ENCODE measurements at places on chromosomes 11 and 22. TPM values are rescaled to one million over a fixed set of nuclear protein-coding genes. Genes with fewer than 3 reads are reported as not detected.
A peak's percentile ranks its signal among the peaks of the same experiment; 100 is the strongest.

The GSTP1 gene
- 803 TPM for total RNA-seq

The PANX3 gene
- not detected for total RNA-seq

The OVCH2 gene
- not detected for total RNA-seq

The KCNJ11 gene
- total RNA-seq: 3.8 TPM

The USP2 gene
- total RNA-seq: 13.5 TPM

DNA sequence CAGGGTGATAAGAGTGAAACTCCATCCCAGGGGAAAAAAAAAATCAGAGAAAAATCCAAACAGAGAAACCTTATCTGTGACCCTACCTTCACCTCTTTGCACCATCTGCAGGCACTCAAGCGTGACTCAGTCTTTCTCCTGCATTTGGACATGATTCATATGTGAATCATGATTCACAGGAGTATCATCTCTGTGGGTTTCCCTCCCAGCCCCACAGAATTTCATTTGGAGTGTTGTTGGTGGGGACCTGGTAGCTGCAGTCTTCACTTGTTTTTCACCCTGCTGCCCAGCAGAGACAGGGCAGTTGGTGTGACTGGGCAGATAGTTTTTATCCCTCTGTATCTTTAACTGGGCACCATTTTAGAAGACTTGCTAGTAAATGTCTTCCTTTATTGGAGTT, 75.7 kb downstream of the DEPDC5 start:
- H3K4me3 ChIP-seq: no peak overlapping the region
- DNase-seq: no peak
- no peaks in the 10 kb centered on the region for H3K27me3 ChIP-seq

GRCh38 chr11:61507962-61508861, at the start of gene LRRC10B:
Gene LRRC10B, plus strand, starts transcription at chr11:61508749. Its CDS starts 250 bp downstream, at chr11:61508999.
- no peaks in the 10 kb centered on the region for H3K36me3 ChIP-seq
- H3K27ac ChIP-seq: peak within 1 kb of the TSS; percentile 76
- no peak for DNase-seq

GRCh38 chr11:134236834-134237556, 12.5 kb downstream of the VPS26B start:
- no peak for DNase-seq
- no peaks in the 10 kb centered on the region for H3K4me1 ChIP-seq
- peaks cover 4% of the 10 kb centered on the region for H3K36me3 ChIP-seq
- no peak overlapping the region for H3K27ac ChIP-seq
- no peaks in the 10 kb centered on the region for H3K27me3 ChIP-seq
- no peak overlapping the region for H3K4me3 ChIP-seq

GRCh38 chr11:6315811-6316425, 4.4 kb downstream of the CAVIN3 start:
- H3K27ac ChIP-seq: peak overlapping the region; percentile 96
- no peaks in the 10 kb centered on the region for H3K27me3 ChIP-seq
- peak; percentile 35 for DNase-seq
- H3K4me1 ChIP-seq: peaks cover 50% of the 10 kb centered on the region

DNA sequence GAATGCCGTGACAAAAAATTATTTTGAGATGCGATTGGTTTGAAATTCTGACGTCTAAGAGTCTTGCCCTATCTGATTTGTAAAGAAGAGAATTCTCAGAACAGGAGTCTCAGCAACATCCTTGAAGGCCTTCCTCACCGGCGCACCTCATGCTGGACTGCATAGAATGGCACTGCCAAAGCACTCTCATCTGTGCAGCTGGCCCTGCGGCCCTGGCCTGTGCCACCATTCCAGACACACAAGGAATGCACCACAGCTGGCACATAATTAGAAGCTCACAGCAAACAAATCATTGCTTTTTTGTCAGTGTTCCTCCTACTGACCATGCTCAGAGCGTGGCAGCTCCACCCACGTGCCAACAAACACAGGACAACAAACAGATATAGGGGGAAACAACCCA, 166.0 kb downstream of the KIRREL3 start:
- no peaks in the 10 kb centered on the region for H3K27me3 ChIP-seq
- DNase-seq: no peak
- H3K4me1 ChIP-seq: no peaks in the 10 kb centered on the region
- H3K4me3 ChIP-seq: no peak overlapping the region

DNA sequence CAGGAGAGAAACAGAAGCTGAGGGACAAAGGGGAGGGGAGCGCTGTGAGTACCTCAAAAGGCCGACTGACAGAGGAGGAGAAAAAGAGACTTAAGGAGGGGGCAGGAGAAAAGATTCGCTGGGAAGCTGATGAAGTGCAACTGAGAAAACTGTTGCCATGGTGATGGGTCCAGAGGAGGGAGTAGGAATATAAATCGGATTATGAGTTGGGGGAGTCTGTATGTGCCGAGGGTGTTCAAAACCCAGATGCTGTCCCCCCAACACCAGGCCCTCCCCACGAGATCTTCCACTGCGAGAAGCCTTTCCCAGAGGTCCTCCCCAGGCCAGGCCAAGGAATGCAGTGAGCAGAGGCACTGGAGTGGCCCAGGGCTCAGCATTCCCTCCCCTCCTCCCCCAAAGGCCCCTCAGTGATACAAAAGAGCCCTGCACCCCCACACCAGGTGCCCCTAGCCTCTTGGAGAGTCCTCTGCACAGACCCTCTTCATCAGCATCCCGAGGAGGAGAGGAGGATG, 13.7 kb upstream of the BCL9L start:
- no peak for DNase-seq
- no peaks in the 10 kb centered on the region for H3K27me3 ChIP-seq
- no peak overlapping the region for H3K27ac ChIP-seq
- no peaks in the 10 kb centered on the region for H3K4me1 ChIP-seq
- H3K4me3 ChIP-seq: no peak overlapping the region

GRCh38 chr11:68335683-68336082, 23.3 kb downstream of the LRP5 start:
- H3K4me3 ChIP-seq: no peak overlapping the region
- H3K27ac ChIP-seq: no peak overlapping the region
- peaks cover 54% of the 10 kb centered on the region for H3K4me1 ChIP-seq
- no peak for DNase-seq
- H3K27me3 ChIP-seq: no peaks in the 10 kb centered on the region
- no peaks in the 10 kb centered on the region for H3K36me3 ChIP-seq

- H3K4me1 ChIP-seq: no peaks in the 10 kb centered on the region
- H3K27me3 ChIP-seq: no peaks in the 10 kb centered on the region
- no peak for DNase-seq
- no peaks in the 10 kb centered on the region for H3K36me3 ChIP-seq
- no peak overlapping the region for H3K27ac ChIP-seq
- no peak overlapping the region for H3K4me3 ChIP-seq
Observed at GRCh38 chr11:3245071-3245470, 12.9 kb upstream of the MRGPRE start.

GRCh38 chr11:69351460-69351859, 57.5 kb downstream of the MYEOV start:
- no peaks in the 10 kb centered on the region for H3K36me3 ChIP-seq
- no peaks in the 10 kb centered on the region for H3K4me1 ChIP-seq
- no peak overlapping the region for H3K27ac ChIP-seq
- H3K4me3 ChIP-seq: no peak overlapping the region
- DNase-seq: no peak
- no peaks in the 10 kb centered on the region for H3K27me3 ChIP-seq

DNA sequence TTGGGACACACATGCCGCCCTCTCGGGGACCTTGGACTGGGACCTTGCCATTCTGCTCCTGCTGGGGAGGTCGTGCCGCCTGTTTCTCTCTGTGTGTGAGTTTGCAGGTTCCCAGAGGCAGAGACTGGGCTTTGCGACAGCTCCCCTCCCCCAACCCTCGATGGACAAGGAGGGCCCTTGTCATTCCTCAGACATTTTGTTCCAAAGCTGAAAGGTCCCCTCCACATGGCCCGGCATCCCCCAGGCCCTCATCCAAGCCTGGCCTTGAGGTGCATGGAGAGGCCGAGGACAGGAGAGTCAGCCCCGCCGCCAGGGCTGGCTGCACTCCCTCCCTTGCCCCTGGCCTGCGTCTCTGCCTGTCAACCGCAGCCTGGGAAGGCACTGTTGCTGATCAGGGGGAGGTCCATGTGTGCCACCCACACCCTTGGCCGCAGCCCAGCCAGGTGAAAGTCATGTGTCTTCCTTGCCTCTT, 25.6 kb downstream of the FADS2 start:
- no peak overlapping the region for H3K4me3 ChIP-seq
- H3K27me3 ChIP-seq: no peaks in the 10 kb centered on the region
- H3K27ac ChIP-seq: peak overlapping the region; percentile 55
- DNase-seq: no peak
- H3K36me3 ChIP-seq: no peaks in the 10 kb centered on the region

- no peaks in the 10 kb centered on the region for H3K36me3 ChIP-seq
- no peak for DNase-seq
- H3K4me3 ChIP-seq: no peak overlapping the region
Observed at GRCh38 chr22:43407591-43407990, 4.2 kb upstream of the MPPED1 start.

DNA sequence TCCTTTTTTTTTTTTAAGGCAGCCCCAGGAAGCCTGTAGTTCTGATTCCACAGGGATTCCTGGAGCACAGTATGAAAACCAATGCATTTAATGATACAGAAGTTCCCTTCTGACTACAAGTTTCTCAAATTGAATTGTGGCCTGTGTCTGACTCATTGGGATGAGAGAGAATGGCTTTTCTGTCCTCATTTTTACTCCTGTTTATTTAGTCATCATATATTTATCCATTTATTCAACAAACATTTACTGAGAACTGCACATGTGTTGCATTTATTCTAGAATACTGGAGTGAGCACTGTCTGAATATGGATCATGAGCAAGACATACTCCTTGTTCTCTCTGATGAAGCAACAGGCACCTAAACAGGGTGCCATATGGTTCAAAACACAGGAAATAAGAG, 231.2 kb downstream of the NTM start:
- H3K36me3 ChIP-seq: no peaks in the 10 kb centered on the region
- no peaks in the 10 kb centered on the region for H3K4me1 ChIP-seq
- H3K4me3 ChIP-seq: no peak overlapping the region
- H3K27me3 ChIP-seq: no peaks in the 10 kb centered on the region

DNA sequence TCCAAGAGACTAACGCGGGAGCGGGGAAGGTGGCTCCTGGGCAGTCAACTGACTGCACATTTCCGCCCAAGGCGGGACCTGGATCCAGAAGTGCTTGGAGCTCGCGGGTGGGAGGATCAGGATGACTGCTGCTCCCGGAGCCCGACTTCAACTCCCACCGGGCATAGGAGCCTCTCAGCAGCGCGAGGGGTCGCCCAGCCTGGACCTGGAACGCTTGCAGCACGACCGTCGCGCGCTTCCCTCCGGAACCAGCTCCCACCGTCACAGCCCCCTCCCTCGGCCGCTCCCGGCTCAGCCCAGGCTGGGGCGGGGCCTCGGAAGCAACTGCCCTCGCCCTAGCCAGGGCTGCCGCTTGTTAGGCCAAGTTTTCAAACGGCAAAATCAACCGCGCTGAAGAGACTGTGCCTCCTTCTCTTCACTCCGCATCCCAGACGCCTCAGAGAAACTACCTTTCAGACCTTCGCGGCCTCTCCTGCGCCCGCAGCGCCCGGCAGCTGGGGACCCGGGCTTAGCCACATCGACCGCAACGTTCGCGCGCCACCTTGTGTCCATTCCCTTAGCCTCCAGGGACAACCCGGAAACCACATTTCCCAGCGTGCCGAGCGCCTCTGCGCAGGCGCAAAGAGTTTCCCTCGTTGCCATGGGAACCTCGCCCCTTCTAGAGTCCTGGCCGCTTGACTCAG, 14.0 kb downstream of the SSH3 start:
- H3K27me3 ChIP-seq: no peaks in the 10 kb centered on the region
- no peaks in the 10 kb centered on the region for H3K36me3 ChIP-seq
- H3K4me3 ChIP-seq: peak overlapping the region; percentile 78
- H3K27ac ChIP-seq: peak overlapping the region; percentile 96
- peak; percentile 97 for DNase-seq

DNA sequence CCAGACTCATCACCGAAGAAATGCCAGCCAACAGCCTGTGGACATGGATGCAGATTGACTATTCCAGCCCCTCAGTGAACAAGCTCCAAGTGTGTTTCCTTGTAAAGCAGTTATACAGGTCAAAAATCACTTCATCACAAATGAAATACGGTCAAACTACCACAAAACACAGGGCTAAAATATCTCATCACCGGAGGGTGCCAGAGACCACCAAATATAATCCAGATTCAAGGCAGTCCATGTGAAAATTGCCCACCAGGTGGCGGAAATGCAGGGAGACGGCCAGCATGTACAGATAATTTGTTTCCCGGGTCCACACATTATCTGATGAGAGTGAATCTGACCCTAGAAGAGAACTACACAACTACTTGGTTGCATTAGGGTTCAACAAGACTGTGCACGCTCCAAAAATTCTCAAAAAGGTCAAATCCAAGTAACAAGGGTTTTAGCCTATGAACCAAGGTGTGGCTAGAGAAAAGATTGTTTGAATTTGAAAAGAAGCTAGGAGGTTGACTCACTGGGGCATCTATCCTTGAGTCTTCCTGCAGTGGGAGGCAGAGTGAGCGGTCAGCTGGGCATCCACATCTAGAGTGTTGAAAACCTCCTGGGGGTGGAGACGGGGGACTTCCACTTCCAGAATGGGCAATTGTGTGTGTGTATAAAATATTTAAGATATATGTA, 71.7 kb downstream of the IGLL5 start:
- H3K4me3 ChIP-seq: no peak overlapping the region
- peak; percentile 77 for DNase-seq
- H3K36me3 ChIP-seq: no peaks in the 10 kb centered on the region
- no peak overlapping the region for H3K27ac ChIP-seq

- no peaks in the 10 kb centered on the region for H3K27me3 ChIP-seq
- no peaks in the 10 kb centered on the region for H3K36me3 ChIP-seq
- H3K4me3 ChIP-seq: no peak overlapping the region
Observed at GRCh38 chr11:91047882-91048281, 825.0 kb upstream of the CHORDC1 start.

DNA sequence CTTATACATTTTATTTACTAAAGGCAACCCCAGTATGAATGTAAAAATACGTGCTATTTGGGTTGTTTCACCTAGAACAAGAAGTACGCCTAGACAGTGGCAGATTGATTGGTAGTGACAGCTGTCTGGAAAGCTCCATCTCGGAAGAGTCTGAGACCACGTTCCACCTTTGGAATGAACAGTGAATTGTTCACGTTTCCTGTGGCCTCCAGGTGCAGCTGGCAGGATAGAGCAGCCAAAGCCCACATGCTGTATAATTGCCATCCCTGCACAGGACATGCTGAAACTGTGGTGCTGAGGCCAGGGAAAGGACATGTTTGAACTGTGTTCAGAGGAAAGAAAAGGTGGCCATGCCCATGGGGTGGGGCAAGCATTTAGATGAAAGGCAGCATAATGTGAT, 218.7 kb upstream of the MTNR1B start:
- H3K27me3 ChIP-seq: no peaks in the 10 kb centered on the region
- DNase-seq: no peak
- no peak overlapping the region for H3K27ac ChIP-seq
- no peak overlapping the region for H3K4me3 ChIP-seq

- no peak overlapping the region for H3K27ac ChIP-seq
- H3K4me1 ChIP-seq: no peaks in the 10 kb centered on the region
- no peak overlapping the region for H3K4me3 ChIP-seq
- no peaks in the 10 kb centered on the region for H3K27me3 ChIP-seq
- DNase-seq: no peak
Observed at GRCh38 chr11:11020747-11021149, 162.9 kb upstream of the ZBED5 start.

GRCh38 chr22:29037340-29037932, 24.2 kb downstream of the C22orf31 start:
- H3K4me1 ChIP-seq: peaks cover 17% of the 10 kb centered on the region
- H3K27me3 ChIP-seq: no peaks in the 10 kb centered on the region
- no peak for DNase-seq
- peak overlapping the region; percentile 10 for H3K27ac ChIP-seq
- H3K36me3 ChIP-seq: no peaks in the 10 kb centered on the region
- no peak overlapping the region for H3K4me3 ChIP-seq

GRCh38 chr11:121448431-121448941, 3.6 kb upstream of the SORL1 start:
- no peak overlapping the region for H3K4me3 ChIP-seq
- no peak overlapping the region for H3K27ac ChIP-seq
- H3K27me3 ChIP-seq: peaks cover 27% of the 10 kb centered on the region
- DNase-seq: no peak
- peaks cover 7% of the 10 kb centered on the region for H3K4me1 ChIP-seq
- H3K36me3 ChIP-seq: no peaks in the 10 kb centered on the region
